ENCODE measurements at places on chromosomes 1 and 21. TPM values are rescaled to one million over a fixed set of nuclear protein-coding genes. Genes with fewer than 3 reads are reported as not detected.

BTG2 gene
- total RNA-seq: 12.9 TPM

FCAMR gene
- total RNA-seq: not detected

ZNF593OS gene
- total RNA-seq: not detected

SYPL2 gene
- total RNA-seq: not detected

TNFRSF4 gene
- not detected for total RNA-seq

FMOD gene
- total RNA-seq: not detected

DPYD gene
- 1.6 TPM for total RNA-seq

ADSS2 gene
- 40.8 TPM for total RNA-seq
